ENCODE measurements at places on chromosomes 5 and 9. TPM values are rescaled to one million over a fixed set of nuclear protein-coding genes. Genes with fewer than 3 reads are reported as not detected.

DNA sequence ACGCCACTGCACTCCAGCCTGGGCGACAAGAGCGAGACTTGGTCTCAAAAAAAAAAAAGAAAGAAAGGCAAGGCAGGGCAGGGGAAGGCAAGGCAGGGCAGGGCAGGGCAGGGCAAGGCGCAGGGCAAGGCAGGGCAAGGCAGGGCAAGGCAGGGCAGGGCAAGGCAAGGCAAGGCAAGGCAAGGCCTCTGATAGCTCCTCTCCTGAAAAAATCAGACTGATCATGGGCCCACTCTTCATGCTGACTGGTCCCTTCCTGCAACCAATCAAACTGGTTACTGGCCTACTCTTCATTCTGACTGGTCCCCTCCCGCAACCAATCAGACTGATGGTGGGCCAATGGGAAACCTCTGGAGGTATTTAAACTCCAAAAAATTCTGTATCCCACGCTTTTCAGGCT is 3.4 kb upstream of the ZBTB5 start:
- DNase-seq, result no peak

GRCh38 chr5:29262339-29263123 is 1931.0 kb upstream of the CDH6 start:
- no peak for DNase-seq

DNA sequence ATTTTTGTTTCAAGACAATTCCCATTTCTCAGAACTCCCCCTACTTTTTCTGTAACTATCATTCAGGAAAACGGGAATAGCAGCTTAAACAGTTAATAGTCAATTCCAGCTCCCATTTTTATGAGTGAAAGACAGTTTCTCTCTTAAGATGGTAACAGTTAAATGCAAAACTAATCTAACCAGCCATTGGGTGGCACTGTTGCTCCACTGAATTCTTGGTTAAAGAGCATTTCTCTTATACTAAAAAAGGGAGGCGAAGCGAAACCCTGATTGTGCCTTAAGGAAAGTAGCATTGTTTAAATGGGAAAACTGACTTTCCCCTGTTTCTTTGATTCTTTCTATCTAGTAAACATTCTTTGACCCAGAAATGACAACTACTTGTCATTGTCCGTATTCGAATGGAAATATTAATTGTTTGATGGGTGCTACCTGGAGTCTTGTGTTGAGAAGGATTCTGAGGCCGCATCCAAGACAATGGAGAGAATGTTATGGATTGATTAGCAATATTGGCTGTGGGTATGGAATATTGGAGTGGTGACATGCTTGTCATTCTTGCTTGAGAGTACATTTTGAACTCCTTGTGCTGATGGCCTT is 507.8 kb downstream of the MAT2B start:
- DNase-seq, result peak; percentile 67

Gene PRDM9
- total RNA-seq, result not detected

Gene C9orf153
- 7.6 TPM for total RNA-seq

Measured in body of pancreas (tissue), 4 donors.